Stimulated activated CD8-positive, alpha-beta memory T cell treated with anti-CD3 and anti-CD28 coated beads, Interleukin-7, amount 100 ng/mL, for 4 hours (primary cell): ENCODE measurements at places on chromosomes 7 and 10.

GRCh38 chr10:26486990-26487850 lies 49.1 kb downstream of the APBB1IP start:
- peak; percentile 63 for DNase-seq

DNA sequence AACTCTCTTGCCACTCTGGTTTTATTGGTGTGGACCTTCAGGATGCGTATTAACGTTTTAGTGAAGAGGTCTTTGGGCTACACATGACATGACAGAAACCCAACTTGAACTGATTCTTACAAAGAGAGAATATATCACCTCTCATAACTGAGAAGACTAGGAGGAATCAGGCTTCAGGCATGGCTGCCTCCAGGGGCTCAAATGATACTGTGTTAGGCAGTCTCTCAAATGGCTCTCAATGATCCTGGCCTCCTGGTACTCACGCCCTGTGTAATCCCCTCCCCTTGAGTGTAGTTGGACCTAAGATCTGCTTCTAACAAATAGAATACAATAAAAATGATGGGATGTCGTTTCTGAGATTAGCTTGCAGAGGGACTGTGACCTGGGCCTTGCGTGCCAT lies 58.5 kb upstream of the SYPL1 start:
- DNase-seq = no peak

DNA sequence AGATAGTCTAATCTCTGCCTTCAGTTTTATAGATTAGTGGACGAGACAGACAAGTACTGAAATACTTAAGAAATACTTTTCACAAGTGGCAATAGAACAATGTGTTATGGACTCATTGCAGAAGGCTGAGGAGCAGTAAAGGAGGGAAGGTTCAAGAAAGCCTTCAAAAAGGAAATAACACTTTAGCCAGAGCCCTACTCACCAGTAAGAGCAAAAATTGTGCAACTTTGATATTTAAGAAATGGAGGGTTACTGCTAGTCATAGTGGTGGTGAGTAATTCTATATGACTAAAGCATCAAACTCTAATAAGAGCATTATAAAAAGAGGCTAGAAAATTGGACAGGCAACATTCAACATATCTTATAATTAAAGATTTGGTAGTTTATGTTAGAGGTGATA lies 28.8 kb downstream of the PTPN12 start:
- DNase-seq = no peak

GRCh38 chr7:78326876-78327275 lies 528.3 kb downstream of the PHTF2 start:
- no peak for DNase-seq

GRCh38 chr10:85946713-85947326 lies 419.8 kb downstream of the GRID1 start:
- DNase-seq = no peak

- no peak for DNase-seq
Measured at GRCh38 chr7:31782411-31782991, 95.5 kb downstream of the PPP1R17 start.

- no peak for DNase-seq
Measured at GRCh38 chr7:140068033-140068432, 5.3 kb upstream of the PARP12 start.

DNA sequence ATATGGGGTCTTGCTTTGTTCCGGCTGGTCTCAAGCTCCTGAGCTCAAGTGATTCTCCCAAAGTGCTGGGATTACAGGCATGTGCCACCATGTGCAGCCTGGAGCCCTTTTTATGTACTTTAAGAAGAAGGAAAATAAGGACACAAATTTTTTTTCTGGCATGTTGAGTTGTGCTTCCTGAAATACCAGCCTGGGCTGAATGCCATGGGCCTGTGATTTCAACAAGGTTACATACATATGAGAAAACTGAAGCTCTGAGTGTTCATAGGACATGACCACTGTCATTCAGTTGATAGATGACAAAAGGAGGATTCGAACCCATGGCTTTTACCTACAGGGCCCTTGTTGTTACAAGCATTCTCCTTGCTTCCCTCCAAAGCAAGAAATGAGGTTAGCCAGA lies 36.1 kb downstream of the ST8SIA6 start:
- no peak for DNase-seq

GRCh38 chr7:155282671-155283070 lies 15.0 kb upstream of the INSIG1 start:
- no peak for DNase-seq

DNA sequence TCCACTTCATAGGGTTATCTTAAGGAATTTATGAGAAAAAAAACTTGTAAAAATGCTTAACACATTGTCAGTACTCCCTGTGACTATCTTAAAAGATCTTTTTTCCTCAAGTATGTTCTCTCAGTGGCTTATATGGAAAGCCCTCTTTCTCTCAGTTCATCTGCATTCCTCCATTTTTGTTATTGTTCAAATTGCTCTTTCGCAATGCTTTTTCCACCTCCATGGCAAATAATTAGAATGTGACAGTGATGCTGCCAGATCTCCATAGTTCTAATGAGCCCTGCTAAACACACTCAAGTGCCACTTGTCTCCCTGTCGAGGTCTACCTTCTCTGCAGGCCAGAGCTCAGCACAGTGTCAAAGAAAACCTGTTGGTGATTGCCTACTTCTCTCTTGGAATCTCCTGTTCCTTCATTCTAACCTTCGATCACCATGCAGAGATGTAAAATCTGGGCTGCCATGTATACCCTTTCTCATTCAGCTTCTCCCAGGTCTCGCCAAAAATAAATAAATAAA lies 37.2 kb upstream of the ABCB5 start:
- DNase-seq = no peak

DNA sequence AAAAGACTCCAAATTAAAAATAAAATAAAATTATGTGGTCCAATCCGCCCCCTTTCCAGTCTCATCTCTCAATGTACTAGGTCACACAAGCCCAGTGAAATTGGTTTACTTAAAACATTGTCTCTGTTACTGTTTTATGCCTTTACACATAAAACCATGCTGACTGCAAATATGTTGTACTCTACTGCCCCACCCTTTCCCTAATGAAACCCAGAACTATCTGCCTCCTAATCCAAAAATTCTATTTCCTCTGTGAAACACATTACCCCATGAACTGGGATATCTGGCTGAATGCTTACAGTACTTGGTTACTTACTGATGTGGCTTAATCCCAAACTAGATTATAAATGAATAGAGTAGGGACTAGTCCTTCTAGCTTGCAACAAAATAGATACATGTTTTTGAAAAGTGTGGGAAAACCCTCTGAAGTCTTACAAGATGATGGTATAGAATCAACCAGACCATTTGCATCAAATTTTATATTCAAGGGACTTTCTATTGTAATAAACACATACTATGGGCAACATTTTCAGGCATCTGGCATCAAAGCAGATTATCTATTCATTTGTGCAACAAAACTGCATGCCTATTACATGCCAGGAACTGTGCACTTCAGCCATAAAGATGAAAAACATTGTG lies 10.0 kb upstream of the KMT2E start:
- DNase-seq = no peak

DNA sequence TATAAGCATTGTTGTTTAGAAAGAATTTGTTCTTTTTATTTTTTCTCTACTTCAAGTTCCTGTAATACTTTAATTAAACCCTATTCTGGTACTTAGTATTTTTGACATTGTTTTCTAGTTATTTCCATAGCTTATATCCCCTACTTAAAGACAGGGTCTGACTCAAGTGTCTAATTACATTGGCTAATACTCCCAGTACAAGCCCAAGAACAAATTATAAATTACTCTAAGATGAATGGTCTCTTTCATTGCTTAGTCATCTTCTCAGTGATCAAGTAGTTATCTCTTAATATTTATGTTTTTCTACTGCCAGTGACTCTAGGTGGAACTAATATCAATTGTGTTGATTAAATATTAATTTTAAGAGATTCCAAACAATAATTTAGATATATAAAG lies 21.6 kb downstream of the AHR start:
- no peak for DNase-seq

DNA sequence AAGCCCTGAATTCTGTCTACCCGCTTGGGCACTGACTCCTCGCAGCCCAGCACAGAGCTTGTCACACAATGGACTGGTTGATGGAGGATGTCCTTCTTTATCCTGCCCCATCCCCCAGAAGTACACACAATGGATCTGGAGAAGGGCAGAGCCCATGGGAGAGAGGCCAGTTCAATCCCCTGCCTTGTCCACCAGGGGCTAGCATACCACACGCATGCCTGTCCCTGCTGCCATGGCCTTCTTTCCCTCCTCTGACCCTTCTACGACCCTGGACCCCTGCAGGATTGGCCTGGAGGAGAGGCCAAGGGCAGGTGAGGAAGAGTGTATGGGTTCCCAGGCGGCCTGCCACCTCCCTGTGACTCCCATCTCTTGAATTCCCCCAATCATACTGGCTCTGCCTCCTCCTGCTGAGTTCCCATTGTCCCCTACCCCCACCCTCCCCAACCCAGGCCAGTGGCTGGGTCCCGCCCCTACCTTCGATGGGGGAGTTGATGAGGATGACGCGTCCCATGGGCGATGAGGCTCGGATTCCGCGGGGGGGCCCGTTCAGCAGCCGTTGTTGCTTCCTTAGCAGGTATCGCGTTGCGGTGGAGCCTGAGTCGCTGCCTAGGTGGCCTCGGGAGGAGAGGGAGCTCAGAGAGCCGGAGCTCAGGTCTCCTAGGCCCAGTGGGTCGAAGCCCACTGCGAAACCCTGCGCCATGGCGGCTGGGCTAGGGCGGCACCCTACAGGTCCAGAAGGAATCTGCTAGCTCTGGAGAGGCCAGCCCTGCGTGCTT lies 1.2 kb downstream of the PDZD7 start:
- DNase-seq = no peak

GRCh38 chr10:13475124-13475523 lies 53.7 kb downstream of the BEND7 start:
- DNase-seq = no peak

GRCh38 chr10:26938578-26938977 lies 77.8 kb upstream of the ABI1 start:
- DNase-seq = no peak

DNA sequence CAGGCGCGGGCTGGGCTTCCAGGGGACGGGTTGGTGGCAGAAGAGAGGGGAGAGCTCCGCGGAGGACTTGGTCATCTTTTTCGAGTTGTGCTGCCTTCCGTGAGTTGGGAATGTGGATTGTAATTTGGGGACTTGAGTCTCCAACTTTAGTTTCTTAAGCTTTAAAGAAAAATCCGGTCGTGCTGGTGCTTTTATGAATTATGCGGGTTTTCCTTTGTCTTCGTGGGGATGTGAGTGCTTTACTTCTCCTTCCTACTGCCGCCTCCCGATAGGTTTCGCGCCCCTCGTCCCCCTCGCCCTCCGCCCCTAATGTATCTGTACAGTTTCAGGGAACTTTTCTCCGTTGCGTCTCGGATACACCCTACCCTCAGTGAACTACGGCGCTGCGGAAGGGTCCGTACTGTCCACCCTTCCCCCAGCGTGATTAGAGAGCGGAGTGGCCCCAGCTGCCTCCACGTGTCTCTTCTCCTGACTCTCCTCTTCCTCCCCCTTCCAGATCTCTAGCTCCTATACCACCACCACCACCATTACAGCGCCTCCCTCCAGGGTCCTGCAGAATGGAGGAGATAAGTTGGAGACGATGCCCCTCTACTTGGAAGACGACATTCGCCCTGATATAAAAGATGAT lies 649 bp downstream of the SCD start:
- DNase-seq = no peak

DNA sequence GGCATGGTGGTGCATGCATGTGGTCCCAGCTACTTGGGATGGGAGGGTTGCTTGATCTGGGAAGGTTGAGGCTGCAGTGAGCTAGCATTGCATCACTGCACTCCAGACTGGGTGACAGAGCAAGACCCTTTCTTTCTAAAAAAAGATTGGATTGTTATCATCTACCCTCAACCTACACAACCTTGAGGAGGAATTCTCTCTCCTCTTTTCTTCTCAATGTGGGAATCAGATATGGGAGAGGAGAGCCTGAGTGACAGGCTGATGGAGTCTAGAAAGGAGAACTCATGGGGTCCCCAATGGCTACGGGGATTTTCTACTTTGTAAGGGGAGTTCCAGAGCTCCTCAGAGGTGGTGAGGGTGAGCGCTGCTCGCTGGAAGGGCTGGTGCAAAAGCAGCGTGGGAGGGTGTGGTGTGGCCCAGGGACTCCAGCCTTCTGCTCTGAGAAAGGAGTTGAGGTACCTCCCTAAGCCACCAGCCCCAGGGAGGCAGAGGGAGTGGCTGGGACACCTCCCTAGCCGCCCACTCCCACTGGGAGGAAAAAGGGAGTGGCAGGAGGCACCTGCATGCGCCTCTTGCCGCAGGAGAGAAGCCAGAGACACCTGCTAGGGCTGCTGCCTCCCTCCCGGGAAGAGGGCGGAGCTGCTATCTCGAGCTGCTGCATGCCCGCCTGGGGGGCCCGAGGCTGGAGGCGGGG lies 48.4 kb downstream of the GATA3 start:
- no peak for DNase-seq

- no peak for DNase-seq
Measured at GRCh38 chr7:17528636-17529035, 230.2 kb downstream of the AHR start.

DNA sequence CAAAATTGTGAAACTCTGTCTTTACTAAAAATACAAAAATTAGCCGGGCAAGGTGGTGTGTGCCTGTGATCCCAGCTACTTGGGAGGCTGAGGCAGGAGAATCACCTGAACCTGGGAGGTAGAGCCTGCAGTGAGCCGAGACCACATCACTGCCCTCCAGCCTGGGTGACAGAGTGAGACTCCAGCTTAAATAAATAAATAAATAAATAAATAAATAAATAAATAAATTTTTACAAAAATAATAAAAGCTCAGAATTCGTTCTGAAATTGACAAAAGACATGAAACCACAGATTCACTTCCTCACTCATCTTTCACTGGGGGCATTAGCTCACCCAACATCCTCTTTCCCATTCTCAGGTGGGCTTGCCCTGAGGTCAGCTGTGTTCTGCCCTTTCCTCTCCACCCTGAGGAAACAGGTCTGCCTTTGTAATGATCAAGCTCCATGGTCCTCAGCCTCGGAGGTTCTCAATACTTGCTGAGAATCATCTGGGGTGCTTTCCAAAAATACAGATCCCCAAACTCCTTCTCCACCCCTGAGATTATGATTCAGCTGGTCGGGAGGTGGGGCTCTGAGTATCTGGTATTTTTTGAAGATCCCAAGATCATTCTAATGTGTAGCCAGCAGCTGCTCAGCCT lies 29.2 kb upstream of the APBB1IP start:
- no peak for DNase-seq
